ENCODE measurements at places on chromosomes 3 and 15. TPM values are rescaled to one million over a fixed set of nuclear protein-coding genes. Genes with fewer than 3 reads are reported as not detected.

- no peaks in the 10 kb centered on the region for H3K27me3 ChIP-seq
- H3K4me3 ChIP-seq, result no peak overlapping the region
- no peaks in the 10 kb centered on the region for H3K36me3 ChIP-seq
- no peak for DNase-seq
Observed at GRCh38 chr15:61828008-61828407, 232.2 kb downstream of the VPS13C start.

The HDAC11 gene
- 17.7 TPM for total RNA-seq

The B3GALNT1 gene
- 13.1 TPM for total RNA-seq

DNA sequence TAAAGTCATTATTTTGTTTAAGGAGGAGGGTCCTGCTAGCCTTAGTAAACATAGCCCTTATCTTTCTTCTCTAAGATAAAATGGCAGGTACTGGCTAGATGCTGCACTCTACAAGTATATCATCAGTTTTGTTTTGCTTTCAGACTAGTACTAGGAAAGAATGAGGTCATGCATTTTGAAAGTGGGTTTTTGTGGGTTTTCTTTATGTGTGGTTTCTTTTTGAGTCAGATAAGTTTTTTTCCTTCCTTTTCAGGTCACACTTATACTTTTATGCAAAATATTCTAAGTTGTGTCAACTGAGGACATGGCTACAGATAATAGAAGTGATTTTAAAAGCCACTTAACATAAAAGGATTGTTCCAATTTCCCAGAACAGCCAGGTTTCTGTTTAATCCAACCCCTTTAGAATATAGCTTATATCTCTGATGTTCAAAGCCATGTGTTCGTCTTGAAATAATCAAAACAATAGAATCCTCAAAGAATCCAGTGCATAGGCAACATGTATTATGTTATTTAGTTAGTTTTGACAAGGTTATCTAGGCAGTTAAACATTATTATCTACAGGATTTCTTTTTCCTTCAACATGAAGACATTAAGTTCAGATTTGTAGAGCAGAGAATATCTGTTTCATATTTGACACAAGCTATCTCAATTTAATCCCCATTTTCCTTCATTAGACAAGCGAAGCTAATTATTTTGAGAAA is 406.2 kb downstream of the RBMS3 start:
- H3K27ac ChIP-seq, result no peak overlapping the region
- H3K36me3 ChIP-seq, result no peaks in the 10 kb centered on the region
- H3K4me1 ChIP-seq, result peaks cover 7% of the 10 kb centered on the region
- no peaks in the 10 kb centered on the region for H3K27me3 ChIP-seq

The IGSF10 gene
- total RNA-seq, result 45.9 TPM

GRCh38 chr15:70912187-70912586 is 19.6 kb downstream of the LRRC49 start:
- H3K4me1 ChIP-seq, result no peaks in the 10 kb centered on the region
- H3K27ac ChIP-seq, result no peak overlapping the region
- H3K4me3 ChIP-seq, result no peak overlapping the region
- no peaks in the 10 kb centered on the region for H3K27me3 ChIP-seq

DNA sequence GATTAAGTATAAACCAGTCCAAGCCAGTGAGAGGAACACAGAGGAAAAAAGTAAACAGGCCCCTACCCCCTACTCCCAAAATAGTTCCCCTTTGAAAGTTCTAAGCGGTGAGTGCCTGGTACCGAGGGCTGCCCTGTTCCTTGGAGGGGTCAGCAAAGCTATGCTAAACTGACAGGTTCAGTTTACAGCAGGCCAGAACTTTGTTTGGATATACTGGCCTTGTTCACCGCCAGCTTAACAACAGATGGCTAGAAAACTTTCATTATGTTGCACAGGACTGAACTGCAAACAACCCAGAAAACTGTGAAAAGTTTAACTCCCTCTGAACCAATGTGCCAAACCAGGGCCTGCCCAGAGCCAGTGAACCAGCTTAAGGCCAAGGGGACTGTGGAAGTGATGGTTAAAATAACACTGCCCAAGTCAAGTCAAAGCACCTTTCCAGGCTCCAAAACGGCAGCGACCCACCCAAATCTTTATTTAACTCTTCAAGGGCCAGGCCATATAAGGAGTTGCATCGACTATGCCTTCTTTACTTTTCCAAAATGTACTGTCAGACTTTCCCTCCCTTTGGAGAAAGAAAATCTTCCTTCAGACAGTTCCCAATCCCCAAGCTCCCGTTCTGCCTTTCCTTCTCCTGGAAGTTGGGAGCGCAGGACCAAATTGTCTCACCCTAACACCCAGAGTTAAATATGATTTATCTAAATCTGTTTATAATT is 448.0 kb downstream of the FOXP1 start:
- peak; percentile 48 for DNase-seq
- no peak overlapping the region for H3K27ac ChIP-seq
- no peaks in the 10 kb centered on the region for H3K36me3 ChIP-seq

DNA sequence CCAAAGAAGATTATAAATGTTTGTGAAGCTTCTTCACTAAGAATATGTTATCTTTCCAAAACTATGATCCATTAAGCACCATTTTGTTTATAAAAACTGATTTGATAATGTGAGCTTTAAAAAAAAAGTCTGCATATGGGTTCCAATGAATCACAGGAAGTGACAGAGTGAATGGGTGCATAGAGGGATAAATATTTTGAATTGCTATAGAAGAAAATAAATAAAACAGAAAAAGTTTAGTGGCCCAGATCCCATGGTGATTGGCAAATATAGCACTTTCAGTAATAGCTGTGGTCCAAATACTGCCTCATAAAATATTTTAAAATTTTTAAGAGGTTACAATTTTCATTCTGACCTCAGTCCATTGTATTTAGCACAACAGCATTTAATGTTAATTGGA is 19.2 kb downstream of the CPA3 start:
- H3K27ac ChIP-seq, result no peak overlapping the region
- H3K4me1 ChIP-seq, result no peaks in the 10 kb centered on the region
- DNase-seq, result no peak
- no peaks in the 10 kb centered on the region for H3K36me3 ChIP-seq
- H3K4me3 ChIP-seq, result no peak overlapping the region

GRCh38 chr15:80760960-80761359 is 18.2 kb upstream of the CEMIP start:
- H3K27ac ChIP-seq, result no peak overlapping the region
- no peak for DNase-seq
- peaks cover 2% of the 10 kb centered on the region for H3K36me3 ChIP-seq
- no peaks in the 10 kb centered on the region for H3K27me3 ChIP-seq
